ENCODE measurements at places on chromosomes 12 and 14.
A peak's percentile ranks its signal among the peaks of the same experiment; 100 is the strongest.

DNA sequence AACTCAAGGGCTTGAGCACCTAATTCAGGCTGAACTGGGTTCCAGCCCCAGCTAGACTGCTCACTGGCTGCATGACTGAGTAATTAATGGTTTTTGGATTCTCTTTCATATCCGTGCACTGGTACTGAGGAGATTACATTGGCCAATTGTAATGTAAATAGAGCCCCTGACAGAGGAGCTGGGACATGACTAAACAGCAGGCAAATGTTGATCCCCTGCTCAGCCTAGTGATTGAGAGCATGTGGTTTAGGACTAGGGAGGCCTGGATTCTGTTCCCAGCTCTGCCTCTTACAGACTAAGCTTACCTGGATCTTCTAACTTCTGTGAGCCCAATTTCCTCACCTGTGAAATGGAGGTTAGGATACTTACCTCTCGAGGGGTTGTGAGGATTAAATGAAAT is 204.3 kb downstream of the ESR2 start:
- peak; percentile 25 for DNase-seq

GRCh38 chr14:24256960-24257359 is 6.0 kb downstream of the TGM1 start:
- DNase-seq: no peak

DNA sequence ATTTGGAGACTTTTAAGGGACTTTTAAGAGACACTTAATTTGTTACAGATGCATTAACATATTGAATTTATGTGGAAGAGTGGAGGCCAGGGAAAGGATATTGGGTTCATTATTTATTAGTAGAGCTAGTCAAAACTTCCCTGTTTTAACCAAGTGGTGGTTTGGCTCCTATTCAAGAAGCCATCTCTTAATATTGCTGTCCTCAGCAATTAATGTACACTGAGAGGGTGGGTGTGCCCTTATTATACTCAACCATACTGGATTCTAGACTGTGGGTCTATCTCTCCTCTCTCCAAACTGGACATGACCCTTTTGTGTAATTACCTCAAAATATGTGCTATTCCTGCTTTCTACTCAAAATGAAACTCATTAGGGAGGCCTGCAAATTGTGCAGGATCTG is 398.7 kb upstream of the DDHD1 start:
- no peak for DNase-seq

DNA sequence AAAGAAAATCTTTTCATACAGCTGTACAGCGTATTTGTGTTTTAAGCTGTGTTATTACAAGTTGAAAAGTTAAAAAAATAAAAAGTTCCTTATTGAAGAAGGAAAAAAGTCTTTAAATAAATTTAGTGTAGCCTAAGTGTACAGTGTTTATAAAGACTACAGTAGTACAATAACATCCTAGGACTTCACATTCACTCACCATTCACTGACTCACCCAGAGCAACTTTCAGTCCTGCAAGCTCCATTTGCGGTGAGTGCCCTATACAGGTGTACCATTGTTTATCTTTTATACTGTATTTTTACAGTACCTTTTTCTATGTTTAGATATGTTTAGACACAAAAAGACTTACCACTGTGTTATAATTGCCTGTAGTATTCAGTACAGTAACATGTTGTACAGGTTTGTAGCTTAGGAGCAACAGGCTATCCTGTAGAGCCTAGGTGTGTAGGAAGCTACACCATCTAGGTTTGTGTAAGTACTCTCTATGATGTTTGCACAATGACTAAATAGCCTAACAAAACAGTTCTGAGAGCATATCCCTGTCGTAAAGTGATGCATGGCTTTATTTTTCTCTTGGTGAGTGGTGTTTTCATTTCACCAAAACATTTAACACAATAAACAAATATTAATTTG is 275.2 kb downstream of the DACT1 start:
- no peak for DNase-seq

DNA sequence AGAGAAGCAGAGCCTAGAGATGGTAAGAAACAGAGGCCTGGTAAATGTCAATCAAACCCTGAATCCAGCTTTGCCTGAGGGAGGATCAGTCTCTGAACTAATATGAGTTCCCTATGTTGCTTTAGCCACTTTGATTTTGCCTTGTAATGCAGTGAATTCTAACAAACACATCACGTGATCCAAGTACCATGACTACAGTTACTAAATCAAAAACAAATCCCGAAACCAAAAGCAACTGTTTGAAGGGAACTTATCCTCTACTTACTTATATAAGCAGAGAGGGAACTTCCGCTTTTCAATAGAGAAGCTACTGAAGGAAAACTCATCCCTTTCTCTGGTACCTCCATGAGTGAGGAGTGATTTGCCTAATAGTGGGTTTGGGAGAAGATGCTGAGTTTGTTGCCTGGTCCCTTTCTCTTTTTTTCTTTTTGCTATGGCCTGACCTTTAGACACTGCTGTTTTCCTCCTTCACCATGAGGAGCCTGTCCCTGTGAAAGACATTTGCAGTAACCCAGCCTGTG is 7.7 kb upstream of the PPTC7 start:
- DNase-seq: no peak

- no peak for DNase-seq
Measured at GRCh38 chr14:29503903-29504302, 423.7 kb downstream of the PRKD1 start.

GRCh38 chr14:101834800-101835547 is 73.5 kb downstream of the PPP2R5C start:
- no peak for DNase-seq

Measured in iPS DF 6.9 (cell line).